Activated CD4-positive, alpha-beta T cell treated with anti-CD3 and anti-CD28 coated beads for 24 hours (primary cell): ENCODE measurements at places on chromosomes 7 and 10.

- DNase-seq, result no peak
Observed at GRCh38 chr10:105679781-105680180, 1038.7 kb downstream of the SORCS3 start.

GRCh38 chr7:53806119-53806518 is 736.1 kb upstream of the VSTM2A start:
- no peak for DNase-seq

DNA sequence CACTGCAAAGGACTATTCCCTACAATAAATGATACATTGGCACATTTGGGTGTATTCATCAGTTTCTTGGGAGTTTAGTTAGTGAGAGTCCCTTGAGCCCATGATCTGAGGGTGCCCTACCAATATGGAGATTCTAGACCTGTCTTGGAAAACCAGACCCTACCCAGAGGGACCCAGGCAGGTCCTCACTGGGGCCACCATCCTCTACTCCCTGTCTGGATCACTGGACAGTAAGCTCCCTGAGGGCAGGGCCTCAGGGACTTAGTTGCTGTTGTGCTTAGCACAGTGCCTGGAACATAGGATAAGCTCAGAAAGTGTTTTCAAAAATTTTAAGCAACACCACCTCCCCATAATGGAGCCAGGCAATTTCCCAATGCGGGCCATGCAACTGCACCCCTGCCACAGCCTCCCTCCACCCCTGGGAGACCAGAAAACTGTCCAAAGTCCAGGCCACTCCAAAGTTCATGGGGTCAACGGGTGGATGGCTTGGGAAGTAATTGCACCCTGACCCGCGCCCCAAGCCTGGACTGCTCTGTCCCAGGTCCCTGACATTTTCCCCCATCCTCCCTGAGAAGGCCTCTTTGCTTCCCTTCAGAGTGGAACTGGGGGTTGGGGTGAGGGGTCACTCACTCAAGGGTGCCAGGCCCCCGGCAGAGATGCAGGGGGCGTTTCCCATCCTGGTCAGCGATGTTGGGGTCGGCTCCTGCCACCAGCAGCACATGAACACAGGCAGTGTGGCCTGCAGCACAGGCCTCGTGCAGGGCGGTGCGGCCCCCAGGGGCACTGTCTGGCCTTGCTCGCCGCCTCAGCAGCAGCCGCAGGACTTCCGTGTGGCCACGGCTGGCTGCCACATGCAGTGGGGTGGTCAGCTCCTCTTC is 1.0 kb downstream of the ASB10 start:
- no peak for DNase-seq

DNA sequence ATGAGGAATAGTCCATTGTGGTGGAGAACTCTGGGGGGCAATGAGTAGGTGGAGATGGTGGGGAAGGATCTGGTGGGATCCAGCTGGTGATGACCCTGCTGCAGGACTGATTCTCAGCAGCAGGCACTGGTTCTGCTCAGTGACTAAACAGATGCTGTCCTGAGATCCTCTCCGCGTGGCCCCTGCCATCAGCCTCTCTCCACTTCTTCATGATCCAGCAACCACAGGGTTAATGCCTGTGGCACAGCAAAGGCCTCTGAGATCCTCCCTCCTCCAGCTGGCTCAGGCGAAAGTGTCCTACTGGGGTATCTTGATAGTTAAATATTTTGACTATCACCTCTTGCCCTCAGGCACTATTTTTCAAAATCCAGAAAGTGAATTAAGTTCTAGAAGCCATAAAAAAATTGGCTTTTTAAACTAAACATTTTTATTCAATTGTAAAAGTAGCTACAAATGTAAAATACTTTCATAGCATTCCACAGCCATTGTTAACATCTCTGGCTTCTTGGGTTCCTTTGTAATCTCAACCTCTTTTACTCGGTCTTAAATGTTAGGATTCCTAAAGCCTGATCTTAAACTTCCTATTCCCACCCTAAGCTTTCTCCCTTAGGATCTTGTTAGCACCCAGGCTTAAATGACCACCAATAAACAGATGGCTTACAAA is 13.1 kb downstream of the PLAU start:
- DNase-seq, result no peak

GRCh38 chr10:91073286-91073979 is 147.0 kb upstream of the PCGF5 start:
- no peak for DNase-seq

DNA sequence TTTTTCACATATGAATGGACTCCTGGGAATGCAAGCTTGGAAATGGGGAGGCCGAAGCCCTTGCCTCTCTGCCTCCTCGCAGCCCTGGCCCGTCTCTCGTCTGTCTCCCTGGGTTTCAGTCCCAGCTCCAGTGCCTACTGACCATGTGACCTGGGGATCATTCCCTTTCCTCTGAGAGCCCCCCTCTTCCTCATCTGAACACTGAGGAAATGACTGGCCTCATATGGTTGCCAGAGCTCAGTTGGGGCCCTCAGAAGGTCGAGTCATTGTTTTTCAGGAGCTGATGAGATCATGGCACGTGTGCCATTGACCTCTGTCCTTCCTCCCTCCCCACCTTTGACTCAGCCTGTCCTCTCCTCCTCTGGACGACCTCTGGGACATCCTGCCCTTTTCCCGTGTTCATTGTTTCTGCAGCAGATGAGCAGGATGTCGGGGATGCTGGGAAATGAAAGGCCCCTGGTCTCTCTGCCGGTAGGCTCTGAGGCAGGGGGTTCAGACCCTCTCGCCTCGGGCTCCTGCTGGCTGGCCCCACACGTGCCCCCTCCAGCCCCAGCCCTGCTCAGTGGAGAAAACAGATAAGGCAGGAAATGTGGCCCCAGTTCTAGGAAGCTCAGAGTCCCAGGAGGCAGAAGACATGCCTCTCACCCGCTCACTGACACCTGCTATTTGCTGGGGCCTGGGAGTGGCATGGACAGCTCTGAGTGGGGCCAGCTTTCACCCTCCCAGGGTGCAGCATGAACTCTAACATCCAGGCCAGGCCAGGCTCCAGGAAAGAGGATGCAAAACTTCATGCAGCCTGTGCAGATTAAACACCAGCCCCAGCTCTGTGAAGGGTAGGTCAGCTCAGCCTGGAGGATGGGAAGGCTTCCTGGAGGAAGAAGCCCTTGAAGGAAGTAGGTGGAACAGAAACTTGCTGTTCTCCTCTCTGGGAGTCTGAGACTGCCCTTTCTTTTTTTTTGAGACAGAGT is 8.3 kb upstream of the PPP1R35 start:
- no peak for DNase-seq

DNA sequence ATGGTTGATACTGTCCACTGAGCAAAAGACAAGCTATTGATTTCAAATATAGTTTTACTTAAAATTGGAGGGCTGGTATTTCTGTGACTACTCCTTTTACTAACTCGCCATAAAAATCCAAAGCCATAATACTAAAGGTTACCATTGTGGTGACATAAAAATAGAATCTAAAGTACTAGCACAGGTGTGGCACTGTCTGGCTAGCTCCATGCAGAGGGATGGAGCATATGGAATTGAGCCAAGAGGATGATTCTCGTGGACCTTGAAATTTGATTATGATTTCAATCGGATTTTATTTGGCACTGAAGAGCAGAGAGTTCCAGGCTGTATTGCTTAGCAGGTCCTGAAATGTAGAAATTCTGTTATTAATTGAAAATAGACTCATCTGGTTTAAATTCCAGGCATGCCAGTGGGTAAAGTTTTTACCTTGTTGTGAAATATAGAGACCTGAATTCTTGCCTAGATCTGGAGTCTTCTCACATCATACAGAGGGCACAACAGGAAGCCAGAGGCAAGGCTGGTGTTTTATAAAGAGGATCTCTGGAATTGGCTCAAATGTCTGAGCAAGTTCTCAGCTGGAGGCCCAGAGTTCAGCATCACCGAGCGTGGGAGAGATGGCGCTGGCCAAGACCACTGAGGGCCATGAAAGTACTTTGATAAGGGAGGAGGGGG is 29.9 kb upstream of the DLD start:
- no peak for DNase-seq

DNA sequence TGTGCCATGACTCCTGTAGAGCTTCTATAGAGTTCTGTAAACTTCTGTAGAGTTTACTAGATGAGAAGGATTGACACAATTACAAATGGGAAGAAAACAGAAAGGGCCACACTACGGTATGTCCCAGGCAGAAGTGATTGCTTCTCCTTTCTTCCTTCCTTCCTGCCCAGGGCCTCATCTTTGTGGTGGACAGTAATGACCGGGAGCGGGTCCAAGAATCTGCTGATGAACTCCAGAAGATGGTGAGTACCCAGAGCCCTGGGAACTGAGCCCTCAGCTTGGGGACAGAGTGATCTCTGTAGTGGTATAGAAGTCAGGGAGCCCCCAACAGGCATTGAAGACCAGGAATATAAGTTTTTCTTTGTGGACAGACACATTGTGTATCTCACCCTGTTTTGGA is 1.7 kb downstream of the ARF5 start:
- DNase-seq, result no peak

DNA sequence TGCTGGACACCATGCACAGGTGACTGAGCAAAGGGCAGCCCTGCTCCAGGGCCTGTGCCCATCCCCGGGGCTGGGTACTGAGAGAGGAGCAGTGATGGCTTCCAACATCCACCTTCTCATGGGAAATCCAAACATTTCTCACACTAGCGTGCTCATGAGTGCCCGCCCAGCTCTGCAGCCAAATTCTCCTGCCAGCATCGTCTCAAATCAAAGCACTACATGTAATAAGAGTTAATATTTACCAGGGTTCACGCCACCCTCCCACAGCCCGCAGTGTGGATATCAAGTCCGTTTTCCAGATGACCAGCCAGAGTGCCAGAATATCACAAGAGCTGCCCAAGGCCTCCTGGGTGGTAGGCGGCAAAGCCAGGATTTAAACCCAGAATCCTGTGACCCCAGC is 12.1 kb downstream of the IL15RA start:
- DNase-seq, result no peak

- peak; percentile 46 for DNase-seq
Observed at GRCh38 chr10:70549962-70550458, 52.5 kb downstream of the PRF1 start.

- DNase-seq, result no peak
Observed at GRCh38 chr7:77327932-77328628, 88.1 kb downstream of the GSAP start.

DNA sequence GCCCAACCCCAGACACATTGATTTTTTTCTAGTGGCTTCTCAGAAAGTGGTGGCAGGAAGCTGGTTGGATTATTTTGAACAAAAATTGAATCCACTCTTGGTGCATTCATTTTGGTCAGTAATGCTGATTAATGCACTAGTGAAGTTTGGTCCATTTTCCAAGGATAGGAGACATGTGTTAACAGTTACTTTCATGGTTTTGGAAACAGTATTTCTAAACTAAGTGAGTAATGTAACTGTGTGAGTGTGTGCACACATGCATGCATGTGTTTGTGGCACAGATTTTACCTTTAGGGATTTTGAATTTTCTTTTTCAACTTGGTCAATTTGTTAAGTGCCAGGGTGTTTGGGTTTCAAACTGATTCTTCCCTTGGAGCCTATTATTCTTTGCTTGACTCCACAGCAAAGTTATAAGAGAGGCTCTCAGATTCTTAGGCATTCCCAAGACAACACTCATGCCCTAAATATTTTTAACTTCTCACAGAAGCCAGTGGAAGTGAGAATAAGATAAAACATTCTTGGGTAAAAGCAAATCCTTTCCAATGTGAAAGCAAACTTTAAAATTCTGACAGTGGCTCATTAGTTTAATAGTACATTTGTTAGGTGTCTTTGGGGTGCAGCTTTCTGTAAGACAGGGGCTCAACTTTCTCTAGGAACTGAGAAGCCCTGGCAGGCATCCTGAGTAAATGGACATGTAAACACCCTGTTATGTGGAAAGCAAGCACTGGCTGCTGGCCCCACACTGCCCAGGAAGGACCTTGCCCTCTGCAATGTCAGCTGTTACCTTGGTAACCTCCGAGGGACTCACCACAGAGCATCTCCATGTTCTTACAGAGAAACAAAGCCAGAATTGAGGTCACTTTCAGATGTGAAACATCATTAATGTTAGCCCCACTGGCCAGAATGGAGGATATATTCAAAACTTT is 68.4 kb downstream of the ASAH2B start:
- no peak for DNase-seq

DNA sequence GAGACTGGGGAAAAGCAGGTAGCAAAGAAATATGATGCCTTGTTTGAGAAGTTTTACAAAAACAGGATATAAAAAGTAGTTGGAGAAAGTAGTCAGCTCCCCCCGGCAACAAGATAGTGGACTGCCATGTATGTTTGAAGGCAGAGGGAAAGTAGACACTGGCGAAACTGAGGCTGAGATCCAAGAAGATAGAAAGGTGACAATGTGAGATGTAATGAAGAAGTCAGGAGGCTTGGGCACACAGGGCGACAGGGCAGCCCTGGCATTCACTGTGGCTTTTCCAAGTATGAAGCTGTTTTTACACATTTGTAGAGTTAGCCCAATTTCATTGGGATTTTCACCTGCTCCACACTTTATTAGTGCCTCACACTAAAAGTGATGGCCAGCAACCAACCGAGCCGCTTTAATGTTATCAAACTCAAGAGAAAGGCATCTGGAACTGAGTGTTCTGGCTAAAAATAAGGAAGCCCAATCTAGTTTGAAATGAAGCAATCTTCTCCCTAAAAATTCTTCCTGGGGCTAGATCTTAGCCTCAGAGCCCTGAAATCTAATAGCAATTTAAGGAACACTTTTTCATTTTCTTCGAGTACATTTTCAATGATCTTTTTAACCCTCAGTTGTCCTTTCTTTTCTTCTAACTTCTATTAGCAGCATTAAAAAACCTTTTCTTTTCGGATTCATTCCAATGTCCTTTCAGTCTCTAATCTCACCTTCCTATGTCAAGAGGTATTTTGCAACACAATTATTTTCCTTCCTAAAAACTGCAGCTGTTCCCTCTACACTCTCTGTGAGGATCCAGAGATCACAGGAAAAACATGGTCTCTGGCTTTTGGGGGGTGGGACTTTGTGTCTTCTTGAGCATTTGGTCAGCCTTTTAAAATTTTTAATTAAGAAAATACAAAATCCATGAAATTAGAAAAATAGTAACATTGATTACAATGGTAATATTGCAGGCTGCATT is 108.0 kb downstream of the RNLS start:
- DNase-seq, result no peak

DNA sequence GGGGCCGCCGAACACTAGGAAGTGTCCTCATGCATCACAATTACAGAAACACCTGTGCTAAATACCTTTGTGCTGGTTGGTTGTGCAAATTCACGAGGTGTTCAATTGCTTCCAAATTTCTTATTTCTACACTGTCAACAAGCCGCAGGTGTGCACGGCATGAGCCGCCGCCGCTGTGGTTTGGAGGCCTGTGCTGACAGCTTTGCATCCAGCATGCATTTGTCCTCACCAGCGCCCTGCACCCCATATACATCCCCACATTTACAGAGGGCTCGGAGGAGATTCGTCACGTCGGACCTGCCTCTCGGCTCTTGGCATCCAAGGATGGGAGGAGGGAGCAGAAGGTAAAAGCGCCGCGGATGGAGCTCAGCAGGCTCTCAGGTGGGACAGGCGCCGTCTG is 305.3 kb upstream of the MKI67 start:
- no peak for DNase-seq

DNA sequence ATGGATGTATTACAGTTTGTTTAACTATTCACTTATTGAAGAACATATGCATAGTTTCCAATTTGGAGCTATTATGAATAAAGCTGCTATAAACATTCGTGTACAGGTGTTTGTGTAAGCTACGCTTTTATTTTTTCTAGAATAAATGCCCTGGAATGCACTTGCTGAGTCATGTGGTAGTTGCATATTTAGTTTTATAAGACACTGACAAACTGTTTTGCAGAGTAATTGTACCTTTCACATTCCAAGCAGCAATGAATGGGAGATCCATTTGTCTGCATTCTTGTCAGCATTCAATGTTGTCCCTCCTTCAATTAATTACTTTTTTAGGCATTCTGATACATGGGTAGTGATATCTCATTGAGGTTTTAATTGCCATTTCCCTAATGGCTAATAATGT is 373.6 kb upstream of the GHITM start:
- DNase-seq, result no peak
